ENCODE measurements at places on chromosomes 6 and 20. TPM values are rescaled to one million over a fixed set of nuclear protein-coding genes. Genes with fewer than 3 reads are reported as not detected.

ETV7 gene
- 2.8 TPM for total RNA-seq

RBM24 gene
- 2.5 TPM for total RNA-seq

EPHA7 gene
- total RNA-seq, result 0.75 TPM

GRCh38 chr20:56222945-56223344 lies 25.6 kb upstream of the MC3R start:
- DNase-seq, result no peak

DNA sequence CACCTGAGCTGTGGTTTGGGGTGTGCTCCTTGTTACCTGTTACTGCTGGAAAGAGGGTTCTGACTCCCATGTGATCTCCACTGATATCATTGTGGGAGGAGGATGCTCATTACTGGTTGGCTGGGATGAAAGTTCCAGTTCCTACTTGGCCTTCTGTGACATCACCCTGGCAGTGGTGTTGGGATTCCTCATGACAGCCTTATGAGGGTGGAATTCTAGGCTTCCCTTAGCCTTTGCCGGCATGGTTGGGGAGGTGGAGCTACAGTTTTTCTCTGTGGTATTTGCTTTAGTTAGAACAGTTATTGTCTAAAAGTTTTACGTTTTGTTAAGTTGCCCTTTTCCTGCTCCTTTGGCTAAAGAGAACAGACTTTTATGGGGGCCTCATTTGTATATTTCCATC lies 112.1 kb downstream of the AFG1L start:
- no peak for DNase-seq

DNA sequence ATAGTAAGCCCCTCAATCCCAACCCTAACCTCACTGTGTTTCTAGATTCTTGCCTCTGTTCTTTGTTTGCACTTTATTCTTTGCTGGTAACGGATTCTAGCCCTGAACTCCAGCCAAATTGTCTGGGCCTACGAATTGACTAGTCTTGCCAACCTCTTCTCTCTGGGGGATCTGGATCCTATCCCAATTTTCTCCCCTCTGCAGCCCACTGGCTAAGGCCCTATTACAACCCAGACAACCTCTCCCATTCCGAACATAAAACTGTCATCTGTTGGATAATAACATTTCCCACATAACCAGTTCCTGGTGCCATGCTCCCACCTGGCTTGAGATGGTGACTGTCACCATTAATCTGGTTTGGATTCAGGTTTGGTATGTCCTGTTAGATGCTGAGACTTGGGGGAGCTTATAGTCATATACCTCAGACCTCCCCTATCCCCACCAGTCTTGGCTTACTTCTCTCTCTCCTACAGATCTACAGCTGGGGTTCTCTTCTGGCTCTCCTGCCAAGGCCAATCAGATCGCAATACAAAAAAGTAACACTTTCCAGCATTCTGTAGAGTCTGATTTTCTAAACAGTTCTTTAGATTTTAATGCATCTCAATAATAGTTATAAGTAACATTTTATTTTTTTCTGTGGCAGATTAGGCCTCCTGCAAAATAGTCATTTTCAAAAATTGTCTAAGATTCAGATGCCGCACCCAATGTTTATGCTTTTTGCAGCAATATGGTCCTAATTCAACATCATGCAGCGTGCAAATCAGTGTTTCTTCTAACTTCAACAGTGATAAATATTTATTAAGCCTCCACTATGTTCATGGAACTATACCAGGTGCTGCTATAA lies 29.8 kb upstream of the AHI1 start:
- DNase-seq, result no peak

DNA sequence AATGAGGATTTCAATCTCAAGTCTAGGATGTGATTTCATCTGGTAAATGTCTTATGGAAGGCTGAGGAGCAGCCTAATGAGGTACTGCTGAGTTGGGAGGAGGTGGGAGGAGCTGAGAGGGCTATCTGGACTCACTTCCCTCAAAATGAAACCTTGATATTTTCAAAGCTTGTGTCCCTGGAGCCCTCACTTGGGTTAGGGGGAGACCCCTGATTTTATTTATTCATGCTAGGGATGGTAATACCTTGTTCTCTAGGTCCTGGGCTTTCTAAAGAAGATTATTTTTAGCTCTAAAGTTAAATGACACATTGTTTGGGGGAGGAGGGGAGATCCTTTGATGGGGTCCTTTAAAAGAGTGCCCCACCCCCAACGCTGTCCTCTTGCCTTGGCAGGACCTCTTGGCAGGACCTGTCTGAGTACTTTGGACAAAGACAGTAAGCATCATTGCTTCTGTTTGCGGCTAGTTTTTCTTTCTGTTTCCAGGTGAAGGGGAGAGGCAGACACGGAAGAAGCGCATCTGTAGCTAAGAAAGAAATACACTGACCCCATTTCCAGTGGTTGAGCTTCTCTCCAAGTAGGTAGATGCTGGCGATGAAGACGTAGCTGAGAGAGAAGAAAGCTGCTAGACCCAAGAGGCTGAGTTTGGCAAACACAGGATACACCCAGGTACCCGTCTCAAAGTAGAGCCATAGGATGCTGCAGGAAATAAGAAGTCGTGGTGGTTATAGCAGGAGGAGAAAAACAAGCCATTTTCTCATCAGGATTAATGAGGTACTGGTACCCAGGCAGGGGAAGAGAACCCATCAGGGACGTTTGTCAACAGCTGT lies 55.6 kb downstream of the ADTRP start:
- DNase-seq, result no peak

GRCh38 chr6:39847221-39847620 lies 55.0 kb downstream of the DAAM2 start:
- DNase-seq, result peak; percentile 83

- no peak for DNase-seq
These were observed 4.1 kb upstream of the ZKSCAN8 start for GRCh38 chr6:28137505-28137981.

DNA sequence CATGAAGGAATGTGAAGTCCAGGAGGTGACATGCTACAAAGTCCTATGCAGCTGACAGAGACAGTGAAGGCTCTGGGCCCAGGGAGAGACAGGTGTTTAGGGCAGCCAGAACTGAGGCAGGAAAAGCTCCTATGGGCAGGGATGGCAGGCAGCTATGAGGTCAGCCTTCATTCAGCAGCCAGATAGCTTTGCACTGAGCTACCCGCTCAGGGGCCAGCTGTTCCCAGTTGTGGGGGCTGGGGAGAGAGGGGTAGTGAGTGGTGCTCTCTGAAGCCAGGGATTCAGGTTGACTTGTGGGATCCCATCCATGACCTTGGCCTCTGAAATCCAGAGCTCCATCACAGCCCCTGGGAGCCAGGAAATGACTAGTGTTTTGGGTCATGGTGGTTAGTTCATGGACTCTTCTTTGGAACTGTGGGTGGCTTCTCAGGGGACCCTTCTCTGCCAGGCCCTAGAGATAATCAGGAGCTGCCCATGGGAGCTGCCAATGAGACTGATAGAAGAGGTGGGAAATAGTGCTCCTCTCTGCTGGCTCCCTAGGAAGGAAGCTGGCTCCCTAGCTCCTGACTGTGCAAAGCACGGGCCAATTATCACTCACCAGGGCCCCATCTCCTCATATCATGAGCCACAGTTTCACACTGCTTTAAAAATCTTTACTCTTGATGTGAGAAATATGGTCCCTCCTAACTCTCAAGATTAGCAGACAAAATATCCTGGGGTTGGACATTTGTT lies 127.7 kb downstream of the VEGFA start:
- no peak for DNase-seq

Measured in aorta (tissue), 5 donors.